Cerebellar cortex (tissue), 1 donor: ENCODE measurements at places on chromosomes 2 and 18.

DNA sequence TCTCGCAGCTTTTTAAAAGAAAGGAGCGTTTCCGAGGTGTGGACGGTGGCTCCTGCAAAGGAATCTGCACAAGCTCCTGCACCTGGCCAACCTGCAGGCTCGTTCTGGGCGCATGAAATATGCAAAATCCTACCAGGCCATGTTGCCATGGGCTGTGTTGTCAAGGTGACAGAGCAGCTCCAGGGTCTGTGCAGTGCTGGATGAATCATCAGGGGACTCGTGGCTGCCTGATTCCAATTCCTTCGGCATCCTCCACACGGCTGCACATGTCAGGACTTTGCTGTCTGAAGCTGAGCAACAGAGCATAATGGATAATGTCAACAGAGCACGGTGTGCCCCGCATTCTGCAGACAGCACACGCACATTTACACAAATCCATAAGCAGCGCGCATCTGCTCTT is 120.5 kb downstream of the EIPR1 start:
- peak; percentile 37 for DNase-seq

- no peak for DNase-seq
Observed at GRCh38 chr2:26212011-26212410, 32.4 kb downstream of the HADHA start.

DNA sequence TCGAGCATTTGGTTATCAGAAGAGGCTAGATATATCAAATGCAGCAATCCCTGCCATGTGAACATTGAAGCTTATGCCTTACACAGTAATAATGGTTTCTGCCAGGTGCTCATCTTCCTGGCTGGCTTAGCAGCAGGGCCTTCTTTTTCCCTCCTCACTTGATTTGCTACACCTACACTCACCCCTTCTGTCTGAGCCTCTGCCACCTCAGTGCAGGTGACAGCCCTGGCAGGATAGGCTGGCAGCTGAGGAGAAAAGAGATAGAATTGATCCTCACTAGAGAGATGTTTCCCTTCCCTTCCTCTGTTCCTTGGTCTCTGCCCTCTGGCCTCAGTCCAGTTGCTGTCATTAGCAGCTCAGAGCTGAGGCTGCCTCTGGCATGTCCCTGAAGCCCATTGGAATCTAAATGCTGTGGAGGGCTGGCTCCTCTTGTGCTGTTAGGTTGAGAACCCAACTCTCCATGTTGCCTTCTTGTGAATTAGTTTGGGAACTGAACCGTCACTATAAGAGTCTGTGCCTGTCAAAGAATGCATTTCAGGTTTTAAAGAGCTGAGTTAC is 18.2 kb downstream of the MPHOSPH10 start:
- DNase-seq, result no peak

GRCh38 chr2:240252872-240253511 is 112.5 kb upstream of the OTOS start:
- no peak for DNase-seq

GRCh38 chr2:164890544-164890943 is 48.9 kb upstream of the COBLL1 start:
- no peak for DNase-seq

DNA sequence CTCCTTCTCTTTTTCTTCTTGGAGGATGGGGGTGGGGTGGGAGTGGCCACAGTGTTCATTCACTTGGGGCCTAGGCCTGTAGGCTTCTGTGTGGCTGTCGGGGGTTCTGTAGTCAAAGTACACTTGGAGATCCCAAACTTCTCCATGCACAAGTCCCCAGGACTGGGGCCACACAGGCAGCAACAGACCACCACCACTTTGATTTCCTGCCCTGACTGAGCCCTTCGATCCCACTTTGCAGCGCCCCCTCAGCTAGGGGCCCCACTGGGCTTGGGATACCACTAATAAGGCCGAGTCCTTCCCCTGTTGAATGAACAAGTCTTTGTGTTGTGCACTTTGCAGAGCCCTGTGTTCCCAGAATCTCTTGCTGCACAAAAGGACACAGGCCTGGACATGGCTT is 5.5 kb upstream of the TEX51 start:
- DNase-seq, result no peak

DNA sequence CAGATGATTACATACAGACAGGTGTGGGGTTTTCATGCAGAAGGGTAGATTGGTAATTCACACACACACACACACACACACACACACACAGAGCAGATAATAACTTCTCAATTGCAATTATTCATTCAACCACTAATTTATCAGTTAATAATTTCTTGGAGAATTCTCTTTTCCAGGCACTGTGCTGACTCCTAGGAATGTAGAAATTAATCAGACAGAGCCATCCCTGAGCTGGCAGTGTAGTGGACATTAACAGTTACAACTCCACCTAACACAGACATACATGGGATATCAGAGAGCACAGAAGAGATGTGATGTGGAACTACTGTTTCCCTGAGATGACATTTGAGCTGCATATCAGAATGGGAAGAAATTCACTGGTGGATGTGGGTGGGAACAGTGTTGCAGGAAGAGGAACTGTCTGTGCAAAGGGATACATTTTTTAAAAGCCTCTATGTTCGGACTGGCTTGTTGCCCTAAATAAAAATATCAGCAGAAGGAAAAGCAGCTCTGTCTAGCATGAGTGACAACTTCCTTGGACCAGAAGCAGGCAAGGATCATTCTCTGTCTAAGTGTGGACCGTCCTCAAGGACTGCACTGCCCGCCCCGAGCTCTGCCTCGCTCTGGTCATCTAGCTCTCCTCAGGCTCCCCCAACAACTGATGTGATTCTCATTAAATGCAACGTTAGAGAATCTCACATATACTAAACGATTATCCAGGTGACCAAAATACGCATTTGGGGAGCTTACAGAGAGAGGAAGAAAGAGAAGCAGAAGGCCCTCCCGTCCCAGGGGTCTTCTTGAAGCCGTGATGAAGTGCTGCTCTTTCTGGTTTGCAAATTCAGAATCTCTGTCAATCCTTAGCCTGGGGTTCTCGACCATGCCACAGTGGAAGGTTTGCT is 173.4 kb upstream of the TRIB2 start:
- no peak for DNase-seq

DNA sequence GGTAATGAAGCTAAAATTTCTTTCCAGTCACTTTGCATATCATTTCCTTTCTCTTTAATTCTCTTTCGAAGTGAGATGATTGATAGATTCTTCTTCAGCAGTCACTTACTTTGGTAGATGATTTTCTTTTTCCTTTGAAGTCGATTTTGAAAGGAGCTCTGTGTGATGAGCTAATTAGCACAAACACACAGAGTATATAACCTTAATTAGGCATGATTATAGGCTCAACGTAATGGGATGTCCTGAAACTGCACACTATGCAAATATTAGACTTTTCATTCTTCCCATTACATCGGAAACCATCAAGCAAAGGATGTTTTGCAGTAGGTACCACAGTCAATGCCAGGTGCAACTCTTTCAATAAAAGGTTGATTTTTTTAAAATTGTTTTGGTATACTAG is 6.4 kb upstream of the CTLA4 start:
- DNase-seq, result no peak

DNA sequence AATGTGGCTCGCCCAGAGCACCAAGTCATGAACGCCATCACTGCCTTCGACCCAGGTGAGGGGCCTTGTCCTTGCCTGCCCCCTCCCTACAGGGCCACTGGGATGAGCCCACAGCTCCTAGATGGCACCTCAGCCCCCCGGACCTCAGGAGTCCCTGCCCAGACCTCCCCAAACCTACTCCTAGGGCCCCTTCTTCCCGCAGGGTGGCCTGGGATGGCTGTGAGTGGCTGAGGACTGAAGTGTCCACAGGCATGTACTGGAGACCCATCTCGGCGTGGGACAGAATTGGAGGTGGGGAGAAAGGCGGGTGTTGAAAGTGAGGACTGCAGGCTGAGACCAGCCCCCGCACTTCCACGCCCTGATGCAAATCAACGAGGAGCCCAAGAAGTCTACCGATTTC is 2.8 kb upstream of the TUBB6 start:
- DNase-seq, result no peak

GRCh38 chr2:143696651-143697050 is 567.4 kb downstream of the ARHGAP15 start:
- no peak for DNase-seq

DNA sequence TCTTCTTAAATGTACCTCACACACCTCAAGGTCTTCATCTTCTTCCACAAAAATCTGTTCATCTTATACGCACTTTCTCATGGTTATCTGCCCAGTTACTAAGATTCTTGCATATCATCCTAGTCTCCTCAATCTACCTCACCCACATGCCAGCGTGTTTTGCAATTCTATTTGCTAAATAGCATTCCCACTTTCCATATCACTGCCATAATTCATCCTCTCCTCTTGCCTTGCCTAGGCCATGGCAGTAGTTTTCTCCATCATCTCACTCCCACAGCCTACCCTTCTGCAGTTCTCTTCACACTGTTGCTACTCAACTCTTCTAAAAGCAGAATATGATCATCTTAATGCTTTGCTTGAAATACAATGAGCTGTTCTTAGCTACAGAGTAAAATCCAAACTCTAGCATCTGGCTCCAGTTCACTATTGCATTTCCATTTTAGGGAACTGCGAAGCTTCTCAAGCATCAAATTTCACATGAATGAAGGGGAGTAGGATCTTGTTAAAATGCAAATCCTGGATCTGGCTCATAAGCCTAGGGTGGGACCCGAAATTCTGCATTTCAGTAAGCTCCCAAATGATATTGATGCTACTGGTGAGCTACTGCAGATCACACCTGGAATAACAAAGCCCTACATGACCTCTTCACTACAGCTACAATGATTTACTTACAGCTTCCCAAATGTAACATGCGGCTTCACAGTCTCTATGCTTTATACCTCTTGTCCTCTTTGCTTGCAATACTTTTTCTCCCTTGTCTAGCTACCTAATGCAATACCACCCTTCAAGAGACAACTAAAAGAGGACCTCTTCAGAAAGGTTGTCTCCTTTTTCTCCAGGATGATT is 293.9 kb downstream of the SATB2 start:
- DNase-seq, result no peak

GRCh38 chr2:54058449-54058848 is 57.0 kb upstream of the ACYP2 start:
- DNase-seq, result no peak

DNA sequence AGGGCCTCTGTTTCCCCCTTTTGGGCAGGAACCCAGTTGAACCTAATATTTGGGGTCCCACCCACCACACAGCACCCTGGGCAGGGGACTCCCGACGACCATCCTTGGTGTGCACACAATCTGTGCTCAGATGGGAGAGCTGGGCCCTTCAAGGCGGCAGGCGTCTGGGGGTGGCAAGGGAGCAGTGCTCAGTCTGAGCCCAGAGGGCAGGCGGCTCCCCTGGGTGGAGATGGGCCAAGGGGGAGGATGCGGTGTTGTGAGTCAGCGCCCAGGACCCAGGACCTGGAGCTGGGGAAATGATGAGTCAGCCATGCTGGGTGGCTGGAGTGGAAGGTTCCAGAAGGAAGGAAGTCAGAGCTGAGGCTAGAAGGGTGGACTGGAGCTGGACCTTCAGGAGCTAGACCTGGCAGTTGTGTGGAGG is 3.8 kb downstream of the PROM2 start:
- DNase-seq, result no peak
